Spinal cord (tissue), 10 donors: ENCODE measurements at places on chromosomes 4 and X.

DNA sequence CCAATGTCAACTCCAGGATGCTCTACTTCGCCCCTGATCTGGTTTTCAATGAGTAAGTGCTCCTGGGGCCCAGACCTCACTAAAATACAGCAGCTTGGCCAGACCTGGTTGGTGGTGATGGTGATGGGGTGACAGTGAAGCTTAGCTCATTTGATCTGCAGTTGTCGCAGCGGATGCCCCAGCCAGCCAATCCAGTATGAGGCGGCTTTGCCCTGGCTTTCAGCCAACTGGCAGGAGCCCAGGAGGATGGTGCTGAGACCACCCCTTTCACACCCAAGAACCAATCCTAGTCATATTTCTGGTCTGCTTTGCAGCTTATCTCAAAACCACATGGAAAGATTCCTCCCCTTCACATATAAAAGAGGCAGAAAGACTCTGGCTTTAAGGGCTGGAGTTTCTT, 173.8 kb downstream of the AR start:
- no peak for DNase-seq

DNA sequence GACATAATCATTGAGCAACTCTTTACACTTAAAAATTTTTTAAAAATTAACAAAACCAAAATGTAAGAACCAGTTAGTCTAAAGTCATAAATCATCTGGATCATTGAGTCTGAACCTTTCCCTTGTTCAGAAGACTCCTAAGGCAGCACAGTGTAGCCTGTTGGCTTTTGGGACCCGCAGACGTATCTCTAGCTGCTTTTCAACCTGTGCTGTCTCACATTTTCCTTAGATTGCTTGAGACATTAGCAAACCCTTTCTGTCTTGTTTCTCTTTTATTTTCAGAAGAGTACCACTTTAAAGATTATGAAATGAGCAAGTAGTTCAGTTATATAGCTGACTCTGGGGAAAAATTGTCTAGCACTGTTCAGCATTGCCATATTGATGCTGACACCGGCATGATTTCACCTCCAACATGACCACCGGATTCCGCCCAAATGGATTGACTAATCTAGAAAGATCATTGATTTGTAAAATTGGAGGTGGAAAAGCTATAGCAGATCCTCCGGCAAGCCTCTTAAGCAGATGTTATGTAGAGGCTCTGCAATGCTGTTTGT, 8.9 kb downstream of the TCEANC start:
- no peak for DNase-seq

GRCh38 chrX:106780264-106780663, 22.2 kb upstream of the TBC1D8B start:
- no peak for DNase-seq

DNA sequence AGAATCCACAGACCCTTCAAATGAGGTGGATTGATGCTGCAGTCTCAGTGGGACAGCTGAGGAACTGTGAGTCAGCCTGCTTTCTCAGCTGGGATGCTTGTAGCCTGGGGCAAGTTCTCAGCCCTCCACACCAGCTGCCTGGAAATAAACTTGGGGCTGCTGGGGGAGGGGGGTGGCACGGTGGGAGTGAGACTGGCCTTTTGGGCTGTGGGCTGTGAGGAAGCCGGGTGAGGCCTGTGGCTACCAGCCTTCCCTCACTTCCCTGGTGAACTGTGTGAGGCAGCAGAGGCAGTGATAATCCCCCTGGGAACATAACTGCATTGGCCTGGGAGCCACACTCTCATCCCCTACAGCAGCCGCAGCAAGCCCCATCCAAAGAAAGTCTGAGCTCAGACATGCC, 114.5 kb upstream of the GUCY1A1 start:
- DNase-seq = no peak

GRCh38 chr4:152512483-152512882, 23.4 kb downstream of the FBXW7 start:
- DNase-seq = no peak
